SJCRH30 (cell line): ENCODE measurements at places on chromosomes 7 and 10. TPM values are rescaled to one million over a fixed set of nuclear protein-coding genes. Genes with fewer than 3 reads are reported as not detected.
A peak's percentile ranks its signal among the peaks of the same experiment; 100 is the strongest.

DNA sequence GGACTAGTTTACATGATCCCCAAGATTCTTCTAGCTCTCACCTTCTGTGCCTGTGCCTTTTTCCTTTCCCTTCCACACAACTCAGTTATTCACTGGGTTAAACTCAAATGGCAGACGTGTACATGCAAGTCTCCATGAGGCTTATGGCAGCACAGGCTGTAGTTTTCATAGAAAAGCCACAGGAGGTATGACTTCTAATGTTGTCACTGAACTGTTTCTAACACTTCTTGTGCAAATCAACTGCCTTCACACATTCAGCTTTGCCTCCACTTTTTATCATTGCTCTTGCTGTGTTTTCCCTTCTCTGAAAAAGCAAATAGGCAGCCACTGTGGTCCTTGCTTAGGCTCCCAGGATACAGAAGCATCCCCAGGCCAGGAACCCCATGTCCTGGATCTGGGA is 5.3 kb upstream of the GIMAP5 start:
- no peak overlapping the region for H3K27ac ChIP-seq
- H3K4me1 ChIP-seq, result no peaks in the 10 kb centered on the region
- peaks cover 2% of the 10 kb centered on the region; the same call in 1 of the 2 replicates for H3K27me3 ChIP-seq
- H3K4me3 ChIP-seq, result no peak overlapping the region

- H3K27ac ChIP-seq, result no peak overlapping the region
- no peak for DNase-seq
- no peak overlapping the region for H3K4me3 ChIP-seq
- H3K36me3 ChIP-seq, result no peaks in the 10 kb centered on the region
- no peaks in the 10 kb centered on the region for H3K27me3 ChIP-seq
- H3K4me1 ChIP-seq, result no peaks in the 10 kb centered on the region
These were observed 14.1 kb upstream of the SLC29A3 start for GRCh38 chr10:71304914-71305313.

GRCh38 chr10:95562341-95562965 is 1.3 kb upstream of the SORBS1 start:
- H3K27ac ChIP-seq, result no peak overlapping the region
- no peaks in the 10 kb centered on the region for H3K4me1 ChIP-seq
- H3K4me3 ChIP-seq, result no peak overlapping the region
- no peaks in the 10 kb centered on the region for H3K27me3 ChIP-seq

The FAM24B gene
- 11.2 and 19.9 TPM in 2 replicates for total RNA-seq

DNA sequence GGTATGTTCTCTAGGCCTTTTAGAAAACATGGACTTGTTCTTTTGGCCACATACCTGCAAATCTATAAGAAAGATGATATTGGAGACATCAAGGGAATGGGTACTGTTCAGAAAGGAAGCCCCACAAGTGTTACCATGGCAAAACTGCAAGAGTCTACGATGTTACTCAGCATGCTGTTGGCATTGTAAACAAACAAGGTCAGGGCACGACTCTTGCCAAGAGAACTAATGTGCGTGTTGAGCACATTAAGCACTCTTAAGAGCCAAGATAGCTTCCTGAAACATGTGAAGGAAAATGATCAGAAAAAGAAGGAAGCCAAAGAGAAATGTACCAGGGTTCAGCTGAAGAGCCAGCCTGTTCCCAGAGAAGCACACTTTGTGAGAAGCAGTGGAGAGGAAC is 37.1 kb downstream of the SDK1 start:
- no peak overlapping the region for H3K4me3 ChIP-seq
- H3K27ac ChIP-seq, result no peak overlapping the region
- no peak for DNase-seq
- no peaks in the 10 kb centered on the region; the same call in 1 of the 2 replicates for H3K36me3 ChIP-seq
- no peaks in the 10 kb centered on the region for H3K4me1 ChIP-seq
- H3K27me3 ChIP-seq, result no peaks in the 10 kb centered on the region

The DENND10 gene
- 40.5 and 42.1 TPM in 2 replicates for total RNA-seq

DNA sequence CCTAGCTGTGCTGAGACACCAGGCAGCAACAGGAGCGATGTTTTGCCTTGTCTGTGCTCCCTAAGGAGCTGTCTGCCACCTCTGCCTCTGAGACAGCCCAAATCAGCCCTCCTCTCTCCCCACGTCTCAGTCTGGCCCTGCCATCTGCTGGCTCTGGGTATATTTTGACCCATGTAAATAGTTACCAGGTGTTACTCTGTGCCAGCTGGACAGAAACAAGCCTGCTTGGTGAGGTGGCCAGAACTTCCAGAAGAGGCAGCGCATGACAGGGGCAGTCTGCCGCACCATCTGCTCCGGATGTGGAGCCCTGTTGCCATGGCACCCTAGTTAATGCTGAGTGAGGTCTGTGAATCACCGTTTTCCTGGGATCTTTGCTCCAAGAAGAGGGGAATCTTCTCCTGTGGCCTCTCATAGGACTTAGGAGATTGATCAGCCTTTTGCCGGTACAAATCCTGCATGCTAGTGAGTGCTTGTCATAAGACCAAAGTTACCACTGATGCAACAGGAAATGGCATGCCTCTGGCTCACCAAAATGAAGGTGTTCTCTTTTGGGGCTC is 31.8 kb downstream of the GSTO2 start:
- no peaks in the 10 kb centered on the region for H3K36me3 ChIP-seq
- peak; percentile 71 for DNase-seq
- H3K4me1 ChIP-seq, result peaks cover 26% of the 10 kb centered on the region
- no peak overlapping the region for H3K4me3 ChIP-seq
- peaks cover 12% of the 10 kb centered on the region; the same call in 1 of the 2 replicates for H3K27me3 ChIP-seq

- H3K27ac ChIP-seq, result peak overlapping the region; percentile 84
- no peaks in the 10 kb centered on the region for H3K36me3 ChIP-seq
- H3K4me3 ChIP-seq, result peak overlapping the region; percentile 91
- no peaks in the 10 kb centered on the region for H3K4me1 ChIP-seq
- no peaks in the 10 kb centered on the region for H3K27me3 ChIP-seq
These were observed 869 bp downstream of the PSAP start for GRCh38 chr10:71850021-71850742.

The CYP2C19 gene
- not detected in 2 replicates for total RNA-seq

- H3K4me3 ChIP-seq, result no peak overlapping the region
- H3K36me3 ChIP-seq, result no peaks in the 10 kb centered on the region
- H3K4me1 ChIP-seq, result no peaks in the 10 kb centered on the region
- no peaks in the 10 kb centered on the region for H3K27me3 ChIP-seq
- peak; percentile 40 for DNase-seq
These were observed 14.4 kb downstream of the FFAR4 start for GRCh38 chr10:93580828-93581227.

DNA sequence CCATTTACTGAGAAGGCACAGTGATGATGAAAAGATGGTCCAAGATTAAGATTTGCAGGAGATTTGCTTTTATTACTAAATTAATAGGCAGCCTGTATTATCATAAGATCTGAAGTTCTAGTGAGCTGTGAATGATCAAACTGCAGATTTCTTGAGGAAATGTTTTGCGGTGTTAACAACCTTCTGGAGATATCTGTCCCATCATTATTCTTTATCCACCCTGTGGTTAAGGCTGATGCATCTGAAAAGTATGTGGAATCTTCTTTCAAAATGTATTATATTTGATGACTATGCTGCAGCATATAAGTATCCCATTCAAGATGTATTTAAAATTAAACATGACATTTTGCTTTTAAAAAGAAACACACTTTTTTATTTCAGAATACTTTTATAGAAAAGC is 150.3 kb downstream of the POLR1F start:
- H3K27me3 ChIP-seq, result no peaks in the 10 kb centered on the region
- H3K27ac ChIP-seq, result no peak overlapping the region

The ANXA8 gene
- not detected in 2 replicates for total RNA-seq

The HMX2 gene
- total RNA-seq, result not detected in 2 replicates

The SHH gene
- not detected in 2 replicates for total RNA-seq

The CRPPA gene
- total RNA-seq, result 8.8 and 9.3 TPM in 2 replicates

The TMEM213 gene
- not detected in 2 replicates for total RNA-seq

DNA sequence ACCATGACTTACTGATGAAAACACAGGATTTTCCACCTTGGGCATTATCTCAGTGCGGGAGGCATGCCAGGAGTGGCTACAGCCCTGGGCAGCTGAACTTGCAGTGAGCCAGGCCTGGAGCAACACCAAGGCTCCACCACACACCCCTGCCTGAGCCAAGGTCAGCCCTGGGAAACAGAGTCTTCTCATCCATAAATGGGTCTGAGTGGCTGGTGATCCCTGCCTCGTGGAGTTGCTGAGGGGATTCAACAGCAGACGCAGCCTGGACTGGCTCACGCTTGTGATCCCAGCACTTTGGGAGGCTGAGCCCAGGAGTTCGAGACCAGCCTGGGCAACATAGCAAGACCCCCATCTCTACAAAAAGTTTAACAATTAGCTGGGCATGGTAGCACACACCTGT is 32.2 kb downstream of the SPOCK2 start:
- no peak for DNase-seq
- no peaks in the 10 kb centered on the region; the same call in 1 of the 2 replicates for H3K27me3 ChIP-seq
- H3K36me3 ChIP-seq, result no peaks in the 10 kb centered on the region
- H3K27ac ChIP-seq, result no peak overlapping the region
- H3K4me3 ChIP-seq, result no peak overlapping the region

The UNCX gene
- total RNA-seq, result 0.08 and 0.30 TPM in 2 replicates

The CPVL gene
- 7.1 and 8.3 TPM in 2 replicates for total RNA-seq

The PRKAG2 gene
- total RNA-seq, result 9.5 and 10.9 TPM in 2 replicates

DNA sequence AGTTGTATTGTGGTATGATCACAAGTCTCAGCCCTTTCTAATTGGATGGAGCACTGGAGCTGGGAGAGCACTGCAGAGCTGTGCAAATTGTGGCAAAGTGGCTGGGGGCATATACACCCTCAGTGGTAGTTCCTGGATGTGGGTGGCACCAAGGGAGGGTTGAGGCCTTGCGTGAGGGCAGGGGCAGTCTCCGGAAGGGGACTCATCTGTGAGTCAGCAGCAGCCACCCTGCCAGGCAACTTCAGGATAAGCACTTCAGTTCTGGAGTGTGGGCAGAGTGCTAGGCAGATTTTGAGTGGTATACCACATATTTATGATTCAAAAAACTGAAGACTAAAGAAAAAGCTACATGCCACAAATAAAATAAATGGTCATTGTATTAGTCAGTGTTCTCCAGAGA is 210.5 kb downstream of the ETV1 start:
- no peaks in the 10 kb centered on the region for H3K36me3 ChIP-seq
- H3K27me3 ChIP-seq, result no peaks in the 10 kb centered on the region
- H3K4me1 ChIP-seq, result no peaks in the 10 kb centered on the region
- DNase-seq, result no peak
- H3K4me3 ChIP-seq, result no peak overlapping the region

GRCh38 chr10:61197057-61197456 is 253.1 kb upstream of the RHOBTB1 start:
- H3K27ac ChIP-seq, result peak overlapping the region; percentile 35
- H3K4me3 ChIP-seq, result no peak overlapping the region
- no peaks in the 10 kb centered on the region for H3K27me3 ChIP-seq
- H3K36me3 ChIP-seq, result no peaks in the 10 kb centered on the region
- H3K4me1 ChIP-seq, result peaks cover 14% of the 10 kb centered on the region; the same call in 1 of the 2 replicates

DNA sequence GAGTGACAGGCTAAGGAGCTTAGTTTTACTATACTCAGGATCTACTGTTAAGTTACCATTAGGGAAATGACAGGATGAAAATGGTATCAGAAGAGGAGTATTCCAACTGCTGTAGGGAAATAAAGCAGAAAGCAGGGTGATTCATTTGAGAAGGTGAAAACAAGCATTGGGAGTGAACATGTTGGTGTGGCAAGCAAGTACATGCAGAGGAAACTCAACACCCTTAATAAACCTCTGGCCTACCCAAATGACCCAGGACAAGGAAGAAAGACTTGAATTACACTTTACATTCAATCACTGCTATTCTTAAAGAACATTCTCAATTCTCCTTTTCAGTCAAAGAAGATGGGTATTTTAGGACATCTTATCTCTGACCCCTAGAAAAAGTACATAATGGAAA is 28.7 kb downstream of the ERLIN1 start:
- no peak for DNase-seq
- H3K36me3 ChIP-seq, result peaks cover 83% of the 10 kb centered on the region
- H3K4me1 ChIP-seq, result no peaks in the 10 kb centered on the region
- H3K4me3 ChIP-seq, result no peak overlapping the region
- no peaks in the 10 kb centered on the region for H3K27me3 ChIP-seq

- no peaks in the 10 kb centered on the region for H3K27me3 ChIP-seq
- DNase-seq, result no peak
- no peaks in the 10 kb centered on the region for H3K4me1 ChIP-seq
- no peaks in the 10 kb centered on the region for H3K36me3 ChIP-seq
- H3K4me3 ChIP-seq, result no peak overlapping the region
These were observed 35.0 kb downstream of the SUFU start for GRCh38 chr10:102538811-102539210.

DNA sequence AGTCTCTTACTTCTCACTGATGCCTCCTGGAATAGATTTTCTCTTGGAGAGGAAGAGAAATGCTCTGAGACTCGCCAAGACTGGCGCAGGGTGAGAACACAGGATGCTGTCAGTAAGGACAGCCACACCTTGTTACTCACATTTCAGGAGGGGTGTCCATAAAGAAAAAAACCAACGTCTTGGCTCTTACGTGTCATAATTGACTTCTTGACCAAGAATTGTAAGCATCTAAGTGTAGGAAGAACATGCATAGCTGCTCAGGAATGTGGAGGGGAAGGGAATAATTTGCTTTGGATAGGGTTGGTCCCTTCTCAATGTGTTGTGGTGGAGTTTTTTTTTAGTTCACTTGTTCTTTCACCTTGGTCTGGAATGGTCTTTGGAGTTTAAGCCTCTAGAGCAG is 43.8 kb upstream of the ZNF438 start:
- H3K4me1 ChIP-seq, result peaks cover 28% of the 10 kb centered on the region
- no peaks in the 10 kb centered on the region for H3K27me3 ChIP-seq
- no peak overlapping the region for H3K27ac ChIP-seq

GRCh38 chr7:131774419-131775220 is 218.2 kb upstream of the PODXL start:
- H3K4me1 ChIP-seq, result peaks cover 5% of the 10 kb centered on the region; the same call in 1 of the 2 replicates
- no peaks in the 10 kb centered on the region for H3K27me3 ChIP-seq
- H3K36me3 ChIP-seq, result no peaks in the 10 kb centered on the region
- no peak overlapping the region for H3K27ac ChIP-seq
- DNase-seq, result no peak

GRCh38 chr7:119271147-119271779 is 1001.7 kb upstream of the KCND2 start:
- no peaks in the 10 kb centered on the region for H3K27me3 ChIP-seq
- H3K4me3 ChIP-seq, result no peak overlapping the region
- DNase-seq, result no peak

DNA sequence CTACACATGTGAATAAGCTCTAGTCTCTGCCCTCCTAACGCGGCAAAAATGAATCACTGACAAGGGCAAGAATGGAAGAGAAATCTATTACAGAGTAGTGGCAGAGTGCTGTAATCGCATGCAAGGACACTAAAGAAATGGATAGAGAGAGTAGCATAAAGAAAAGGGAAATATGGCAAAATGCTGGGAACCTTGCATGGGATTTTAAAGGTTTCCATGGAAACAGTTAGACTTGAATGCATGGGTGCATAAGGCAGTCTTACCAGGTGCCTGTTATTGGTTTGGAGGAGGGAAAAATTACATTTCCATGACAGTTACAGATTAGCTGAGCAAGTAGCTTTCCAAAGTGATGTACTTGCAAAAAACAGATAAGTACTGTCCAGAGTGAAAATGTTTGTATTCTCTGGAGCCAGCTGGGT is 233.4 kb downstream of the PTN start:
- no peak for DNase-seq
- H3K27ac ChIP-seq, result no peak overlapping the region
- no peaks in the 10 kb centered on the region for H3K36me3 ChIP-seq

- no peaks in the 10 kb centered on the region for H3K4me1 ChIP-seq
- no peak for DNase-seq
- no peak overlapping the region for H3K27ac ChIP-seq
- no peak overlapping the region for H3K4me3 ChIP-seq
- H3K36me3 ChIP-seq, result no peaks in the 10 kb centered on the region
These were observed 386.6 kb upstream of the POM121L12 start for GRCh38 chr7:52648872-52649271.

GRCh38 chr10:46267132-46267985 is 19.4 kb upstream of the ANTXRL start:
- no peaks in the 10 kb centered on the region for H3K27me3 ChIP-seq
- no peak overlapping the region for H3K27ac ChIP-seq
- DNase-seq, result no peak
- H3K4me3 ChIP-seq, result no peak overlapping the region
- no peaks in the 10 kb centered on the region for H3K4me1 ChIP-seq
- no peaks in the 10 kb centered on the region for H3K36me3 ChIP-seq

The FKBP9 gene
- total RNA-seq, result 61.8 and 73.5 TPM in 2 replicates
